ENCODE measurements at places on chromosomes 12 and 14.

- DNase-seq = no peak
These were observed 99.9 kb downstream of the SYT1 start for GRCh38 chr12:78964521-78964920.

DNA sequence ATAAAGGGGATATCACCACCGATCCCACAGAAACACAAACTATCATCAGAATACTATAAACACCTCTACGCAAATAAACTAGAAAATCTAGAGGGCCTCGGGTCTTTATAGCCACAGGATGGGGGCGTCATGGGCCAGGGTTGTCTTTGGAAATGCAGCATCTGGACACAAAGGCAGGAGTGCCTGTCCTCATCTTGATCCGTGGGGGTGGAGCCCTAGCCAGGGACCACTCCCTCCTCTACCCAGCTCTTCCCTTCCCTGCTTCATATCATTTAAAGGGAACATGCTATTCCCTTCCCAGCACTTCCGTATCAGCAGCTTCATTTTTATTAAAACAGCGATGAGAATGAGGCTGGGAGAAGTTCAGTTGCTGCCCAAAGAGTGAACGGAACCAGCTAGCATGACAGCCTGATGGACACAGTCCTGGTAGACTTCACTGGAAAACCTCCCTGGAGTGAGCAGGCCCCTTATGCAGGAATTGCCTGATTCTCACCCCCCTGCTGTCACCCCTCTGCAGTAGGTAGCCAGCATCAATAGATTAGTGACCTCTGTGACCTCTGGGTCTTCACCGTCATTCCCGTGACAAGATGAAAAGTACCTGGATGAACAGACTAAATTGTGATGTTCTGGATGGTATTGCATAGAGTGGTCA, 251.4 kb upstream of the RGS6 start:
- no peak for DNase-seq

GRCh38 chr12:115337693-115338543, 653.9 kb upstream of the TBX3 start:
- no peak for DNase-seq

- DNase-seq = no peak
These were observed 164.8 kb upstream of the NRXN3 start for GRCh38 chr14:78005325-78005724.

GRCh38 chr12:132103542-132104308, 40.4 kb downstream of the DDX51 start:
- no peak for DNase-seq

DNA sequence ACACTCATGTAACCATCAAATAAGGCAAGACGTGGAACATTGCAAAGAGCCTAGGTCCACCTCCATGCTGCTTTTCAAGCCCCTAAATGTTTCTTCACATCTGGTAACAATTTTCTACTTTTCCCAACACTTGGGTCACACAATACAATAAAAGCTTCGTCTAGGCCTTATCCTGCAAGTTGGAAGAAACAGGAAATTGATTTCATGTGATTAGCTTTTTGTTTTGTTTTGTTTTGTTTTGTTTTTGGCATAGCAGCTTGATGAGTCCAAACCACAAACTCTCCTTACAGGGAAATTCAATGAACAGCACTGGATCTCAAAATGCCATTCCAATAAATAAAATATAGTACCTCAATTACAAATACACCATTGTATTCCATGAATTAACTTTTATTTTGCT, 19.3 kb downstream of the TAS2R50 start:
- DNase-seq = no peak

Data from NCI-H1930 (cell line).